Umbilical cord (tissue), 2 donors: ENCODE measurements at places on chromosomes 12 and 14.

GRCh38 chr12:46617167-46617566 lies 208.6 kb downstream of the SLC38A4 start:
- DNase-seq = no peak

DNA sequence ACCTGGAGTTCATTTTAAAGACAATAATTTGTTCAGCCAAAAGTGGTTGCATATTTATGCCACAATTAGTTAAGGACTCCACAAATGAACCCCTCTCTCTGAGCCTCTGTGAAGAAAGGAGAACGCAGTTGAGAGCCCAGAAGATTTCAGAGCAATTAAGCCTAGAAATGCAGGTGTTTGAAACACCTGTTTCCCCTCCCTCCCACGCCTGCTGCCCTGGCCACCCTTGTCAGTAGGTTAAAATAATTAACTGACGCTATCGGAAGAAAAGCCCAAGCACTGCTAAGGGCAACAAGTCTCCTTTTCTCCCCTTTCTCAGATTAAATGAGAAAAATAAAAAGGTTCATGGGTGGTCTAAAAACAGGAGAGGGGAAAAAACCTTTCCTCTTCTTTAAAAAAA lies 99.2 kb downstream of the PPM1A start:
- no peak for DNase-seq

GRCh38 chr12:4648104-4648500 lies 749 bp downstream of the AKAP3 start:
- no peak for DNase-seq

- peak; percentile 72 for DNase-seq
Measured at GRCh38 chr14:90397425-90398314, 841 bp downstream of the CALM1 start.

DNA sequence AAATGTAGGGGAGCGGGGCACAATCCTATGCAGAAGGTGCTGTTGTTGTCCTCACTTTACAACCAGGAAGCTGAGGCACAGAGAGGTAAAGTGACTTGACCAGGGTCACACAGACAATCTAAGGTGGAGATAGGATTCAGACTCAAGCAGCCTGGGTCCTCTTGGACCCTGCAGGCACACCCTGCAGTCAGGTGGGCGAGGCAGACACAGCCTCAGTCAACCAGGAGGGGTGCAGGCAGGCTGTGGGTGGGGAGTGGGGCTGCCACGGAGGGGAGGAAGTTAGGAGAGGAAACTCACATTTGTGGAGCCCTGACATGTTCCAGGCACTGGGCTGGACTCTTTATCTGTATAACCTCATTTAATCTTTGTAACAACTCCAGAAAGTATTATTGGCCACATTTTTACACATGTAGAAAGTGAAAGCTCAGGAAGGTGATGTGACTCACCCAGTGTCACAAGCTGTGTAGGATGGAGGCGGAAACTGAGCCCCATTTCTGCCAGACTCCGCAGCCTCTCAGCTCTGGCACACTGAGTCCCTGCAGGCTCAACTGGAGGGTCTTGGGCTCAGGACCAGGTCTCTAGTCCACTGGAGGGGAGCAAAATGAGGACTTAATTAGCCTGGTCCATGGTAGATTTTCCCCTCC lies 24.9 kb upstream of the CHGA start:
- no peak for DNase-seq

DNA sequence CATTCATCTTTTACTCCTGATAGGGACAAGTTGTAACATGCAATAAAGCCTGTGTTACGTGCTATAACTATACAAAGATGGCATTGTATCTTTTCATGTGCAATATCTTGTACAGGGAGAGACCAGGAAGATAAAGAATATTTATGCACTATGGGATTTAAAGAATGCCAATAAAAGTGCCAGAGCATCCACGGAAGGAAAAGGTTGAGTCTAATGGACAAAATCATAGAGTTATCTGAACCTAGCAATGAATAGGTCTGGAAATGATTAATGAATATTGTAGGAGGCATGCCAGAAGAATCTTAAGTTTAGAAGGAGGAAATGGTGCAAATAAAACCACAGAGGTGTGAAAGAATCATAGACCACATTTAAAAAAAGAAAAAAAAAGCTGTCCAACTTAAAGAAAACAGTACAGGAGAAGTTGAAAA lies 263.9 kb downstream of the KCNC2 start:
- peak; percentile 38 for DNase-seq
